ENCODE measurements at places on chromosomes 1 and 21.

GRCh38 chr1:186760446-186760845 lies 68.3 kb upstream of the PLA2G4A start:
- DNase-seq = no peak

GRCh38 chr1:26003262-26003661 lies 5.4 kb upstream of the PAFAH2 start:
- DNase-seq = no peak

DNA sequence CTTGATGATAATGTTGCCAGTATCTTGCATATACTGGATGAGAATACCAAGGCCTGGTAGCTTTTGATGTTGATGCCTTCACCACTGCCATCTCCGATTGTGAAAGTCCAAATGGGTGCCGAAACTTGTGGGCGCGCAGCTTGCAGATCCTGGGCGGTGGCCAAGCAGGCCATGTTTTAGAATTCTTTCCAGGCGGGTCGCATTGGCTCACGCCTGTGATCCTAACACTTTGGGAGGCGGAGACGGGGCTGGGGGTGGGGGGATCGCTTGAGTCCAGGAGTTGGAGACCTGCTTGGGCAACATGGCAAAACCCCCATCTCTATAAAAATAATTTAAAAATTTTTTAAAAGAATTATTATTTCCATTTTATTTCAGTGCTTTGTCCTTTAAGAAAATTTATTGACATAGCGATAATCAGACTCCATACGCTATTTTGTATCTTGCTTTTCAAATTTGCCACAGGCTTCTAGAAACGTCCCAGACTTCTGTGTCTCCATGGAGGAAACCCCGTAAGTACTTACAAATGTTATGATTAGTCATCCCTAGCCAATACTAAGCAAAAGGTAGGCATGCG lies 592 bp upstream of the ZNF326 start:
- no peak for DNase-seq

GRCh38 chr1:115466433-115466832 lies 128.4 kb upstream of the NGF start:
- no peak for DNase-seq

- DNase-seq = no peak
Measured at GRCh38 chr1:190168893-190169280, 308.8 kb downstream of the BRINP3 start.
